ENCODE measurements at places on chromosomes 16 and 17.

DNA sequence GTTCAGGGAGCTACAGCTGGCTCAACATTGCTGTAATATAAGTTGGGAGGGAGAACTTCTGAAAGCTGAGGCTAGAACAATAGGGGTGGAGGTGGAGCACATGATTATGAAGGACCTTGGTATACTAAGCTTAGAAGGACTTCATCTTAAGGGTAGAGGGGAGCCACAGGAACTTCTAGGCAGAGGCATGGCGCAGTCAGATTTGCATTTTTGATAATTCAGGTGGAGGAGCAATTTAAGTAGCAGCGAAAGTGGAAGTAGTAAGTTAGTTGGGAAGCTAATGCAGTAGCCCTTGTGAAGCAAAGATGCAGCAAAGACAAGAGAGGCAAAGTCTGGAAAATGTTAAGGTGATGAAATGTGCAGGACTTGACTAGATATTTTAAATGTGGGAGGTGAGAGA lies 144.1 kb downstream of the SPECC1 start:
- no peak for DNase-seq

DNA sequence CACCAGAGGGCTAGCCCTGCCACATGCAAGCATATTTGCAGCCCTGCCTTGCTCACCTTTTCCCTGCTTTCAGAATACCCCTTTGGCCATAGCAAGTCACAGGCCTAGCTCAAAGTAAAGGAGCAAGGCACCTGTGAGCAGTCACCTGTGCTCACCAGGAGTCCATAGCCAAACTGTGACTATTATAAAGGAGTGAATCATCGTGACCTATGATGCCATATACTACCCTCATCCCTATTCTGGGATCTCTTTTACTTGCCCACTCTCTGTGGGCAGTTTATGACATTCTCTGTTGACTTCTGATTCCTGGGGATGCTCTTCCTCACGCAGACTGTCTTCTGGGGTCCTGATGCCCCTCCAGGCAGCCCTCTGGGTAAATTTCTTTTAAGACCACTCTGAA lies 200.5 kb upstream of the NLRP1 start:
- no peak for DNase-seq

DNA sequence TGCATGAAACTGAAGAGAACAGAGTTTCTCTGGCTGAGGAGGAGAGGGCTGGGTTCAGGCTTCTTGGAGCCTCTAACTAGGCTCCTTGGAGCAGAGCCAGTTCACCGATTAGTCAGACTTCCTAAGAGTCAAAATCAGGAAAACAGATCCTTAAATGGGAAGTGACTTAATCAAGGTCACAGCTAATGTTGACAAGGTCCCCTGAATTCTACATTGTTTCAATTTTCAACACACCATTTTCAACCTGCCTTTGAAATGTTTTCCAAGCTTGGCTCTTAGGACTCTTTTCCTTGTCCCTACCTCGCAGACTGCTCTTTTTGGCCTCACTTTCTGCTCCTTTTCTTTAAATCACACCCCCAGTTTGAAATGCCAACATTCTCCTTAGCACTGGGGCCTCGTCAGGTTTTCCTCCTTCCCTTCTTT lies 16.3 kb downstream of the MYL4 start:
- DNase-seq, result no peak

- no peak for DNase-seq
Observed at GRCh38 chr16:78416400-78416799, 316.9 kb downstream of the WWOX start.

DNA sequence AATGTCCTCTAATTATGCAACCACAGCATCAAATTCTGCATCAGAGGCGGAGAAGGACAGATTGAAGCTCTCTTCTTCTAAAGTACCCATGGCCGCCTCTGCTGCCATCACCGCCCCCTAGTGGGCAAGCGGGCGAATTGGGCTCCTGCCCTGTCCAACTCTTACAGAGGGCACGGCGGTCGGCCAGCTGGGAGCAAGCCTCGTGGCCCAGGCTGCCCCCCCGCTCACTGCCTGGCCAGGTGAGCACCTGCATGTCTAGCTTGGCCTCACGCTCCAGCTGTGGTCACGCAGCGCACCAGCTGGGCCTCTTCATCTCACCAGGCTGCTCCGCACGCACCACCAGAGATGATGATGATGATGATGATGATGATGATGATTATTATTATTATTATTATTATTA lies 146.1 kb upstream of the TOM1L1 start:
- no peak for DNase-seq
